GM04504 (cell line): ENCODE measurements at places on chromosomes 13 and 19.

GRCh38 chr13:21077076-21077787 lies 15.8 kb upstream of the LATS2 start:
- no peak for DNase-seq

- DNase-seq, result peak; percentile 34
Measured at GRCh38 chr13:99308471-99309087, 1.4 kb upstream of the GPR183 start.

DNA sequence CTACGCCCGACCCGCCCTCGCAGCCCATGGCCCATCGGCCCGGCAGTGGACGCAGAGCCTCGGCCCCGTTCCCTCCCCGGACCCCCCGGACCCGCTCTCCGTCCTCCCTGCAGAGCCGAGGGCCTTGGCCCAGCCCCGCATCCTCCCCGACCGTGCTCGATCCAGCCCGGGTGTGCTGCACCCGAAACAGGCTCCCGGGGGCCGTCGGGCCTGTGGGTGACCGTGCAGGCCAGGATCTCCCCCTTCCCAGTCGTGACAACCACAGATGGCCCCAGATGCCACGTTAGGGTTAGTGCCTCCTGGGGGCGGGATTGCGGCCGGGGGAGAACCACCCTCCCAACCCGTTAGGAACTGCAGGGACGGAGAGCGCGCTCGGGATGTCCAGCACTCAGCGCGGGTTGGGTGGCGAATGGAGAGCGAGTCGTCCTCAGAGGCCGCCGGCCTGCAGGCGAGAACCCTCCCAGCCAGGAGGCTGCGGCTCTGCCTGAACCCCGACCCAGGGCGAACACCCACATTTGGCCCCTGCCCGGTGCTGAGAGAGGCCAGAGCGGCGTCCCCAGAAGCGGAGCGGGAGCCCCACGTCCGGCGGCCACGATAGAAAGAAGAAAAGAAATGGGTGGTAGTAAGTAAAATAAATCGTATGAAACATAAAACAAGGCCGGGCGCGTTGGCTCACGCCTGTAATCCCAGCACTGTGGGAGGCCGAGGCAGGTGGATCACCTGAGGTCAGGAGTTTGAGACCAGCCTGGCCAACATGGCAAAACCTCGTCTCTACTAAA lies 6.7 kb upstream of the MADCAM1 start:
- DNase-seq, result peak; percentile 28

DNA sequence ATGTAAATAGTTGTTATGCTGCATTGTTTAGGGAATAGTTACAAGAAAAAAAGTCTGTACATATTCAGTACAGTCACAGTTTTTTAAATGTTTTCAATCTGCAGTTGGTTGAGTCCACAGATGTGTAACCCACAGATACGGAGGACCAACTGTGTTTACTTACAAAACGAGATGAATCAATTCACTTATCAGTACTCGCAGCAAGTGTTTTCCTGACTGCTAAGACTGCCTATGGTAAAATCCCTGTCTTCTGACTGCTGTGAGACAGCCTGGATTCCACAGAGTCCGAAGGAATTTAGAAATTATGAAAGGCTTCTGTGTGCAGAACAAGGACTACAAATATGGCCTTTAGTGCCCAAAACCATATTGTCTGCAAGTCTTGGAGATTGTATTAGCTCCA lies 45.7 kb upstream of the C1QTNF9 start:
- DNase-seq, result no peak

DNA sequence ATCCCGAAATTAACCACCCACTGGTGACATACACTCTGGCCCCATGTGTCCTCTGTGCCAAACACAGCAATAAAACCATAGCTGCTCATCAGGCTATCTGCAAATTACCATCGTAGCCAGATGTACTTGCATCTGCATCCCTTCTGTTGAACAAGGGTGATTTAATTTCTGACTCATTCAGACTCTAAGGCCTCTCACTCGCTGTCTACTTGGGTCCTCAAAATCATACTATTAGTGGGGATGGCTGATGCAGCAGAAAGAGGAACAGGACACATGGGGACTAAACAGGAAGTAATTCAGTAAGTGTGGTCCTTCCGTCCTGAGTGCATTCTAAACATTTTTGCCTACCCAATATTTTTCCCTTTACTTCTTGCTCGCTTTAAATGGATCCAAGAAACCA lies 2275.0 kb upstream of the PCDH20 start:
- DNase-seq, result no peak

DNA sequence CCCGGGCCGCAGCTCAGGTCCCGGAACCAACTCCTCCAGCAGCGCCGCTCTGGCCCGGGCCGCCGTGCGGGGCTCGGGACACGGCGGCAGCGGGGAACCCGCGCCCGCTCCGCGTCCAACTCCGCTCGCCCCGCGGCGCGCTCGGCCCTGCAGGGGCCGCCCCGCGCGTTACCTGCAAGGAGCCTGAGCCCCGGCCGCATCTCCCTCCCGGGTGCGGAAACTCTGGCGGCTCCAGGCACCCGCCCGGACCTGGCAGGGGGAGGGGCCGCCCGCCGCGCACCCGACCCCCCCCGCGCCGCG lies at the start of gene TMTC4:
Gene TMTC4 (minus strand): TSS at position 224 of the 300 bp plus-strand sequence. CDS start 4,433 bp downstream, outside the sequence.
- no peak for DNase-seq

GRCh38 chr13:44296856-44297255 lies 76.8 kb upstream of the SERP2 start:
- no peak for DNase-seq

GRCh38 chr13:24167666-24168391 lies 7.3 kb downstream of the SPATA13 start:
- no peak for DNase-seq

- DNase-seq, result no peak
Measured at GRCh38 chr13:105773863-105774538, 761.5 kb downstream of the EFNB2 start.

- DNase-seq, result no peak
Measured at GRCh38 chr13:22103046-22104027, 432.5 kb downstream of the FGF9 start.

DNA sequence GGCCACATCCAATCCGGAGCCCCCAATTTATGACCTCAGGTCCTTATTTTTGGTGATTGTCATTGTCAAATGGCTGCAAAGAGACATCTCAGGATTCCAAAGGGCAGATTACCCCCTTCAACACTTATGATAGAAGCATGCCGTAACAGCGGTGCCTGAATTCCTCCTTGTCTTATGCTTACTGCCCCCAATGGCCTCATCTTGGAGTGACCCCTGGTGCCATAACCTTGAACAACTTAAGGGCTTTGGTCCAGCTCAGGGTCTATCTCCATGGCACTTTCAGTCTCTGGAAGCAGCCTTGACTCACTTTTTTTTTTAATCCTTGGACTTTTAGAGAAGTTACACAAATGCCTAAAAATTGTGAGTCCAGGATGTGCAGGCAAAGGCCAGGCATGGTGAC lies 171.6 kb upstream of the ZNF507 start:
- no peak for DNase-seq

DNA sequence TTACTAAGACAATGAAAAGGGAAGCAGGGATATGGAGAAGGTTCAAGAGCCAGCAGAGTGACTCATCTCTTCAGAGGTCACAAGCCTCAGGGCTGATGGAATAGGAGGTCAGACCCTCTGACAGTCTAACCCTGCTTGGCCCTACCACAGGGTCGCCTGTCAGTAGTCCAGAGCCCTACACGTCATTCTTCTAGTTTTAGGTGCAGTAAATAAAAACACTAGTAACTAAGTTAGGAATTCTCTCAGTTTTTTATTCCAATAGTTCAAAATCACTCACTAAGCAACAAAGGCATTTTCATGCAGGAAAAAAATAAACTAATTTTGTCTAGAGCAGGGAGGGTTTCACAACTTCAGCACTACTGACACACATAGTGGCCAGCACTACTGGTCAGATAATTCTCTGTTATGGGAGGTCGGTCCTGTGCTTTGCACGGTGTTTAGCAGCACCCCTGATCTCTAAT lies 27.2 kb downstream of the FOXO1 start:
- DNase-seq, result no peak

- DNase-seq, result no peak
Measured at GRCh38 chr13:42971691-42972347, 20.2 kb downstream of the EPSTI1 start.
